ENCODE measurements at places on chromosomes 13 and 19. TPM values are rescaled to one million over a fixed set of nuclear protein-coding genes. Genes with fewer than 3 reads are reported as not detected.

Gene CEACAM8
- not detected for total RNA-seq

Gene CEACAM20
- total RNA-seq = not detected

Gene LYPD5
- total RNA-seq = 6.7 TPM

Gene ZNF471
- 21.5 TPM for total RNA-seq

Gene APC2
- total RNA-seq = 122 TPM

Gene CD177
- 1.8 TPM for total RNA-seq

Gene CALR3
- total RNA-seq = not detected

Gene FCAR
- total RNA-seq = 0.92 TPM

Gene ZNF813
- 5.5 TPM for total RNA-seq

Gene ZNF793
- total RNA-seq = 44.5 TPM

Gene FCER2
- total RNA-seq = 0.46 TPM

Gene OR10H2
- total RNA-seq = not detected

Gene NLRP12
- 0.23 TPM for total RNA-seq

Gene ZNF8
- total RNA-seq = 14.1 TPM

Gene NEK3
- 9.9 TPM for total RNA-seq

Gene SHD
- total RNA-seq = 10.1 TPM

Gene CCL25
- total RNA-seq = not detected

Gene LILRA1
- total RNA-seq = 0.23 TPM

Gene IGFL1
- total RNA-seq = not detected

Gene ZNF799
- total RNA-seq = 6.5 TPM

Measured in diencephalon (tissue), 1 donor.